ENCODE measurements at places on chromosomes 12 and 14.

GRCh38 chr12:79873201-79873600, 61.7 kb downstream of the PPP1R12A start:
- no peak for DNase-seq

- no peak for DNase-seq
These were observed 68.7 kb downstream of the DHRS2 start for GRCh38 chr14:23704890-23705289.

DNA sequence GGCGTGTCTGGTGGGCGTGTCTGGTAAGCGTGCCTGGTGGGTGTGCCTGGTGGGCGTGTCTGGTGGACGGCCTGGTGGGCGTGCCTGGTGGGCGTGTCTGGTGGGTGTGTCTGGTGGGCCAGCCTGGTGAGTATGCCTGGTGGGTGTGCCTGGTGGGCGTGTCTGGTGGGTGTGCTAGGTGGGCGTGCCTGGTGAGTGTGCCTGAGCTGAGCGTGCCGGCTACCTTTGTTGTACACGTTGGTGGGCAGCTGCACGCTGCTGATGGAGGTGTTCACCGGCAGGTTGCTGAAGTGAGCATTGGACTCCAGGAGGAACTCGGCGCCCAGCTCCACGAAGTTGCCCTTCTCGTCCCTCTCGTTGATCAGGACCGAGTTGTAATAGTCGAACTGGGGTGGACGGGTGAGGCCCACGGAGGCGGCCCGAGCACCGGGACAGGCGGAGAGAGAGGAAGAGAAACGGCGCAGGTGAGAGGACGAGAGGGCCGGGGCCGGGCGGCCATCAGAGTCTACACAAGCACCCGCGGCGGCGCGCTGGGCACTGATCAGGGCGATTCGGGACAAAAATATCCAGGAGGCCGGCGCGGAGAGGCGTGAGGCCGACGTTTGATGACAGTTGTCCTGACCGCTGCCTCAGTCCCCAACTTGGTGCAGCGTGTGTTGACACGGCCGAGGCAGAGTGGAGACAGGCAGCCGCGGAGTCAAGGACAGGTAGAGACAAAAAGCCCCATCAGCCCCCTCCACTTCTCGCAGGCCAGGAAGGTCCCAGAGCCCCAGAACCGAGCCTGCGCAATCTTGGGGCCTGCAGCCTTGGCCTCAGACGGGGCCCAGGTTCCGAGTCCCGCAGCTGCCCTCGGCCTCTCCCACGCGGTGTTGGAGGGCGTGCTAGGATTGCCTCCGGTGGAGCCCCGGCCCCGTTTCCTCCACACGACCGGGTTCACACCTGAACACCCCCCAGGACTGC, 10.5 kb downstream of the CACNA2D4 start:
- peak; percentile 28 for DNase-seq

DNA sequence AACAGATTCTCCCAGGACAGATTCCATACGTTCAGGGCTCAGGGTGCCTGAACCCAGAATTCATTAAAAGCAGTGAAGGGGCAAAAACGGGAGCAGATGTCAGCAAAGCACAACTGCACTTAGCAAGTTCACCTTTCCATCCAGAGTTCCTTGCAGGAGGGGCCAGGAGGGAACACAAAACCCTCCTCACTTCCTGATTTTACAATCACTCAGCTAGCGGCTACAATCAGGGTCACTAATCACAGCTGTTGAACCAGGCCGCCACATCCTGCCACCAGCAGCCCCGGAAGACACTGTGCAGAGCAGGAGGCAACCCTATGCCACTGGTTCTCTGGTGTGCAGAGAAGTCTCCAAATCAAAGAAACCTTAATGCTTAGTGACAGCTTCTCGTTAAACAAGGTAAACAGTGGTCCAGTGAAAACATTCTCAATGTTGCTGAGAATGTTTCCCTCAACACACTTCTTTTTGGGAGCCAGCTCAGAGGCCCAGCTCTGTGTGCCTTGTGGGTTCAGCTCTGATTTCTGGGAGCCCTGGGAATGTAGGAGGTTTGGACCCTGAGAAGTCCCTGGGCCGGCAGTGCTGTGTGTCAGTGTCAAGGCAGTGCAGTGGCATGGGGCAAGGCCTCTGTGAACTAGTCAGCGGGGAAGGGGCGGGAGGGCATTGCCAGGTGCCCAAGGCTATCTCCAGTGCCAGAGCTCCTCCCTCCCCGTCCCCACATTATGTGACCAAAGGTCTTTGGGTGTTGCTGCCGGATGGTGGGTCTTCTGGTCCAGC, 54.5 kb downstream of the VCPKMT start:
- no peak for DNase-seq

GRCh38 chr14:25882899-25883298, 714.9 kb downstream of the NOVA1 start:
- no peak for DNase-seq

DNA sequence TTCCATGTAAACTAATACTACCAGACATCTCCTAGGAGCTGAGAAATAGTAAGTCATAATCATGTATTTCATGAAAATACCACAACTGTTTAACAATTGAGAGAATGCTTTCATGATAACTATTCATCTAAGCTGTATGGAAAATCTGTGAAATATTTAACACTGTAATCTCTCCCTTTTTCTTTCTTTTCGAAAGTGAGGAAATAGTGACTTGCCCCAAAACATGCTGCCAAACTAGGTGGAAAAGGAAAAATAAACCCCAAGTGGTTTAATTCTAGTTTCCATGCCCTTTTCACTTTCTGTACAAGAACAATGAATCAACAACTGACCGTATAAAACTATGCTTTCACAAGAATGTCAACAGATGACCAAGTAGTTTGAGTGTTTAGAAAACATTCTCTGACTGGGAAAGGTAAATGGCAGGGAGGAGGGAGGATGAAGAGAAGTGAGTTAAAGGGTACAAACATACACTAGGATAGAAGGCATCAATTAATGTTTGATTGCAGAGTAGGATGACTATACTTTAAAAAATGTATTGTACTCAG, 147.5 kb upstream of the AVPR1A start:
- DNase-seq = no peak

DNA sequence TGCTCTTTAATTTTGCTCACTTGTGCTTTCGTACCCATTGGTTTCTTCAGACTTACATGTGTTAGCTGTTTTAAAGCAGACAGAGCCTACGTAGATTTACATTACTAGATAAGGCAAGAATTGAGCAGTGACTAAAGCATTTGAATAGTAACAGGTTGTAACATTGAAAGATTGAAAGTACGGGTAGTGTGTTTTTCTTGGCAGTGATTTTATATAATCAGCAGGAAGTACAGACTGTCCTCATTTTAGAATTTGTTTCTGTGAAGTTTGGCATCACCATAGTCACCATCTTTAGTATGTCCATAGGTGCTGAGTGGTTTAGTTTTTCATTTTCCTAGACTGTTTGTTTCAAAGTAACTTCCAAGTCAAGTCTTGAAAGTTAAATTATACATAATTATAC, 14.0 kb downstream of the RTRAF start:
- DNase-seq = no peak
